ENCODE measurements at places on chromosomes 2 and 18.
A peak's percentile ranks its signal among the peaks of the same experiment; 100 is the strongest.

DNA sequence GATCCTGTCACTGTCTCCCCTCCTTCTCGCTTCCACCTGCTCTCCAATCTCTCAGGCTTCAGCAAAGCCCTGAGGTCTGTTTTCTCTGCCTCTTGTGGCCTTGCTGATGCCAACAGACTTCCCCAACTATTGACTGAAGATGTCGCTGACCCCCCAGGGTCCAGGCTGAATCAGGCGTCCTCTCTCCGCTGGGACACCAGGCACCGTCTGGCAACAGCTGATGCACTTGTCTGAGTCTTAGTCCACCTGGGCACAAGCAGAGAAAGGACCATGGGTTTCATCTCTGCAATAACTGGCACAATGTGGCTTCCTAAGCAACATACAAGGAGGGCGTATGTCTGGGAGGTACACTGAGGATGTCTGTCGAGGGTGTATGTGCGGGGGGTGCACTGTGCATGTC lies 248.7 kb upstream of the MYT1L start:
- no peak for DNase-seq

GRCh38 chr18:49178736-49179135 lies 228.0 kb upstream of the SMAD7 start:
- DNase-seq = peak; percentile 13

GRCh38 chr2:189959450-189959849 lies 103.1 kb downstream of the MSTN start:
- DNase-seq = no peak

DNA sequence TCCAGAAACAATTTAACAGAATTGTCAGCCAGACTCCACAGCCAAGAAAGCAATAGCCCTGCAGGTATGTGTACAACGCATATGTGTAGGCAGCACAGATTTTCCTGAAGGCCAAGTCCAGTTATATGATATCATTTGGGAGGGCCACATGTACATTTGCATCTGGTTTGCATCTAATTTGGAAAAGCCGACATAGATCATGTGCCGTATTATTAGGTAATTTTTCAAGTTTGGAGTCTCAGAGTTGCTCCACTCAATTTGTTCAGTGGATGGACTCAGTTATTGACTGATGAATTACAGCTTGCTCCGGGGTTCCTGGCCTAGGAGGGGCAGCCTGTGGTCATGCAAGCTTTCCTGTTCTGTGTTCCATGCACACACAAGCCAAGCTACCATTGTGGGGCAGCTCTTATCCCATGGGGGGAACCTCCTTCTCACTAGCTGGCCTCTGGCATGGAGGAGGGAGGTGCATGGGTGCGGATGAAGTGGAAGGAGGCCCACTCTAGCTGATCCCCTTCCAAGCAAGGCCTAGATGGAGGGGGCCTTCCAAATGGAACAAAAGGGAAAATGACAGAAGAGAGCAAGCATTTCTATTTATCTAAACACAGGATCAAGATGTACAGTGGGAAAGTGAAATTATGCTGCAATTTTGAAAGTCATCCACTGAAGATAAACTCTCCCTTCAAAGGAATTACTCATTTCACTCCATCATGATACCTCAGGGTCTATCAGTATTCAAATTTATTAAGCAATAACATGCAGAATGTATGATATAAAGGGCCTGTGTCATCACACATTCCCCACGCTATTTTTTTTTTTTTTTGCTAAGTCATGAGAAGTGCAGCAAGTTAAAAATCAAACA lies 202.6 kb upstream of the SMAD2 start:
- DNase-seq = no peak

- no peak for DNase-seq
Observed at GRCh38 chr2:41854227-41854626, 193.6 kb upstream of the PKDCC start.

DNA sequence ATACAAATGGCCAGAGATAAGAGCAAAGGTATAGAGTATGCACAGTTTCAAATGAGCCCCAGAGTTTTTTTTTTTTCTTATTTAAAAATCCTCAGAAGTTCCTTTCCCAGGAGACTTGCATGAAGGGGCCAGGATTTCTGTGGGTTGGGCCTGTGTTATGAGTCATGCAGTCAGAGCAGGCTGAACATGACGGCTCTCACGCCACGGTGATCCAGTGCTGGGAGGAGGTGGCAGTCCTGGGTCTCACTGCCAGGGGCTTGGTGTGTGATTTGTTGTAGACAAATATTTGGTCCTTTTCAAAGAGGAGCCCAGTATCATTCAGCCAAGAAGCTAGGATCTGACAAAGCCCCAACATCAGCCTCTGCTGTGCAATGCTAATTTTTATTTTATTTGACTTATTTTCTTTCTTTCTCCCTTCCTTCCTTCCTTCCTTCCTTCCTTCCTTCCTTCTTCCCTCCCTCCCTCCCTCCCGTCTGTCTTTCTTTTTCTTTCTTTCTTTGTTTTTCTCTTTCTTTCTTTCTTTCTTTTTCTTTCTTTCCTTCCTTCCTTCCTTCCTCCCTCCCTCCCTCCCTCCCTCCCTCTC lies 10.4 kb upstream of the KCNE4 start:
- DNase-seq = no peak

GRCh38 chr2:190344276-190344827 lies 963 bp downstream of the INPP1 start:
- DNase-seq = peak; percentile 33

DNA sequence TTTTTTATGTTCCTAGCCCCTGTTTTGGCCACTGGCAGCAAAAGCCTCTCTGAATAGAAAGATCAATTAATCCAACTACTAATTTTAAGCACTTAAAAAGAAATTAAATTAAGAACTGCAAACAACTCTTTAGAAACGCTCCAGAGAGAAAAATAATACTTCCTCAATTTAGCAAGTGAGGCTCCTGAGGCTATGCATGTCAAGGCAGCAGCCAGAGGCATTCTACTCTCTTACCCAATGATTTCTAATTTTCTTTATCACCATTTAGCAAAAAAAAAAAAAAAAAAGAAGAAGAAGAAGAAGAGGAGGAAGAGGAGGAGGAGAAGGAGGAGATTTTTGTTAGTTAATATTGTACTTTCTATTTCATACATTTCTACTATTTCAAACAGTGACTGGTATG lies 68.5 kb downstream of the TMEM237 start:
- DNase-seq = no peak

DNA sequence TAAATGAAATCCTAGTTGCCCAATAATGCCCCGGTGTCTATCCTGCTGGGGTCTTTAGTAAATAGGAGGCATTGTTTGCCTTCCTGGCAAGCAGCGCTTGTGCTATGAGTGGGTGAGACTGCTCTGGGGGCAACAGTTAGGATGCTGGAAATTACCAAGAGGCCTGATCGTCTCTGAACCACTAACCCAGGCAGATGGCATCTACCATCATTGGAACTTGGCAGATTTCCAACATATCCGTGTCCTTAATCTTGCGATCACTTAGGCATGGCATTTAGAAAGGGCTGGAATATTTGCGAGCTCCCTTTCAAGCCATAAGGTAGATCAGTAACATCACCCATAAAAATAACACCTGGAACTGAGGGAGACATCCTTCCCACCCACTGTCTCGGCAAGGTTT lies 18.8 kb upstream of the SH3RF3 start:
- no peak for DNase-seq

- DNase-seq = no peak
Observed at GRCh38 chr2:44708661-44709000, 232.9 kb upstream of the SIX3 start.

DNA sequence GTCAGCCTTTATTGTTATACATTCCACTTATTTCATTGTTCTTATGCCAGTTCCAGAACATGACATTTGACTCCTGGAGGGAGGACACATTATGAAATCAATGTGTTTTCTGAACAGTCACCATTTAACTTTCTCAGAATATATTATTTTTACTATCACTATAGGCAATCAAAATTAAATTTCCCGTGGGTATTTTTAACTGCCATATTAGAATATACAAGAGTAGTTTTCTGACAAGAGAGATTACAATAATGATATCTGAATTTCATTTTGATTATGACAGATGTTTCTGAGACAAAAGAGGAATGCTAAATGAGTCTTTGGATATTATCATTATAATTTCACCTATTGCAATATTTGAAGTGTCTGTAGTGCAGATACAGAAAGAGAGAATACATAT lies 64.4 kb upstream of the FSIP2 start:
- DNase-seq = no peak
